ENCODE measurements at places on chromosomes 3 and 15.

GRCh38 chr15:37019479-37020433, 80.6 kb downstream of the MEIS2 start:
- DNase-seq: no peak

DNA sequence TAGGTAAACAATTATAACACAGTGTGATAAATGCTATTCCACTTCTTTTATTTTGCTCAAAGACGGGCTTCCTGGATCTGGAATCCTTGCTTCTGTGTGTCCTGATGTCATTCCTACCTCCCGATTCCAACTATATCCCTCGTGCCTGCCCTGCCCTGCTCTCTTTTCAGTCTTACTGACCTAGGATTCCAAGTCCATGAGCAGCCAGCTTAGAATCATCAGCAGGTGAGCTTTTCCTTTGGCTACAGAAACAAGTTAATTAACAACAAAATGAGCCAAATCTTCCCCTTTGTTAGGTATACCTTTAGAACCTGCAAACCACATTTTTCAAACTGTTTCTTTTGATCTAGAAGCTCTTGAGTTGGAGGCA, 21.9 kb upstream of the KPNA1 start:
- no peak for DNase-seq

DNA sequence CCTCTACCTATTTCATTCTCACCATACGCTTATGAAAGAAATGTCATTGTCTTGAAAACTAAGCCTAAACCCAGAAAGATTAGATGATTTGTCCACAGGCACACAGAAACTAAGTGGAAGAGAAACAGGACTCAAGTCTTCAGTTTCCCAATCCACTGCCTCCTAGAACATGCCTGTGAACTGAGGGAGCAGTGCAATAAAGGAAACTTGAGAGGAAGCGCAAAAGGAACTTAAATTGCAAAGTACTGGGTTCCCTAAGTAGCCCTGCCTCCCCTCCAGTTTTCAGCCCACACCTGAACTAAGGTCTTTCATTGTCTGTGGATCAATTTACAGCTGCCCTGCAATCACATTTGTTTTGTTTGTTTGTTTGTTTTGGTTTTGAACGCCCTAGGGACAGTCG, 56.7 kb upstream of the TSEN2 start:
- no peak for DNase-seq

- no peak for DNase-seq
These were observed 256.1 kb upstream of the PLSCR5 start for GRCh38 chr3:146861262-146861661.

DNA sequence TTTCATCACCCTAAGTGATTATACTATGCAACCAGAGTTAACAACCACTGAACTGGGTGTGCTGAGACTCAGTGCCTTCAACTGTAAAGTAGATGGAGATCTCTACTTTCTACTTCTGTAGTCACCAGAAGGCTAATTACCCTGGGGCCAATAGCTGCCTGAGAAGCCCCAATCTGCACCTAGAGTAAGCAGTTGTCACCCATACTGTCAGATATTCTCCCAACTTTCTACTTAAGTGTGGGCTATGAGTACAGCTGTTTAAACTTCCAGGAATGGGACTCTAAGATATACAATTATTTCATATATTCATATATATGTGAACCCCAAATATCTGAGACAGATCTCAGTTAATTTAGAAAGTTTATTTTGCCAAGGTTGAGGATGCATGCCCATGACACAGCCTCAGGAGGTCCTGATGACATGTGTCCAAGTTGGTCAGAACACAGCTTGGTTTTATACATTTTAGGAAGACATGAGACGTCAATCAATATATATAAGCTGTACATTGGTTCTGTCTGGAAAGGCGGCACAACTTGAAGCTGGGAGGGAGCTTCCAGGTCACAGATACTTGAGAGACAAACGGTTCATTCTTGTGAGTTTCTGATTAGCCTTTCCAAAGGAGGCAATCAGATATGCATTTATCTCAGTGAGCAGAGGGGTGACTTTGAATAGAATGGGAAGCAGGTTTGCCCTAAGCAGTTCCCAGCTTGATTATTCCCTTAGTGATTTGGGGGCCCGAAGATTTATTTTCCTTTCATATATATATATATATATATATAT, 41.9 kb downstream of the CCNL1 start:
- no peak for DNase-seq

DNA sequence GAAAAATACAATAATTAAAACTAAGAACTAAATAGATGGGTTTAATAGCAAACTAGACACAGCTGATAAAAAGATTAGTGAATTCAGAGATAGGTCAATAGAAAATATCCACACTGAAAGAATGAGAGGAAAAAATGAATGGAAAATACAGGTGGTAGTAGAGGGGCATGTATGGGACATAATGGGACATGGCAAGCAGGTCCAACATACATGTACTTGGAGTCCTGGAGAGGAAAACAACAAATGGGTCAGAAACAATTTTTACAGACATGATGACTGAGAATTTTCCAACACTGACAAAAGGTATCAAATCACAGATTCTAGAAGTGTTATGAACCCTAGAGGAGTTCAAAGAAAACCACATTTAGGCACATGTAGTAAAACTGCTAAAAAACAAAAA, 68.4 kb downstream of the MTHFS start:
- no peak for DNase-seq

DNA sequence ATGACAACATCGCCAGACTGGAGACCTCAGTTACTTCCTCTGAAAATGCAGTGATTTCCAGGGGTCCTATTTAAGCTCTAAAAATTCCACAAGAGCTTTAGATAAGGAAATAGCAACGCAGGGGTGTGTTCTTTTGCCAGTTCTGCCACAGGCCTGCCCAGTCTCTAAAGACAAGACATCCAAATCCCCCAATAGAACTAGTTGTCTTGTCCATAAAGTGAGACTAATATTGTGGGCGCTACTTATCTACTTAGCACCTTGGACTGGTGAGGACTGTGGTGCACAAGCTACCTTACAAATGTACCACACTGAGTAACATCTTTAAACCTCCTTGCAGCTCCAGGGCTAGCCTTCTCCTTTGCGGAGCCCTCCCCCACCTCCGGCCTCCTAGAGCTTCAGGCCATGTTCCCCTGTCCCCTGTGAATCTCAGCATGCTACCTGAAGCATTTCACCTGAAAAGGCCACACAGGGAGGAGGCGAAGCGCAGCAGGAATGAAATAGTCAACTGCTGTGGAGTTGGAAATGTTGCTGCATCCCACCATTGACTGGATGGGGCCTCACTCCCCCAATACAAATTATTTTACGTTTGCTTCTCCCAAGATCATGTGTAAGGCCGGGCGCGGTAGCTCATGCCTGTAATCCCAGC, 9.6 kb upstream of the LRRC2 start:
- no peak for DNase-seq

DNA sequence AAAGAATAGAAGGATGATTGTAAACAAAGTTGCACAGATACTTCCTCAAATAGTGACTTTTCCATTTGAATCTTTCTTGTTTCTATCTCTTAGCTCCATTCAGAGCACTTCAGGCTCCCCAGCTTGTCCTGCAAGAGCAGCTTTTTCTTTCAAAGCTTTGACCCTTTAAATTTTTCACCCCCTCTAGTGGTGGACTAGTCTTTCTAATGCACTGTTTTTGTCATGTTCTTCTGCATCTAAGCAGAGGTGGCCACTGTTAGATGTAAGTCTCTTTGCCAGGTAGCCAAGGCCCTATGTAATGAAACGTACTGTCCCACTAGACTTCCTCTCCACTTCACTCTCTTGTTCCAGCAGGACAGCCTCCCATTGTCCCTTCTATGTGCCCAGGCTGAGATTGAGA, 74.0 kb upstream of the MANF start:
- DNase-seq: no peak

- DNase-seq: no peak
These were observed 42.2 kb downstream of the ILDR1 start for GRCh38 chr3:121979734-121980449.

DNA sequence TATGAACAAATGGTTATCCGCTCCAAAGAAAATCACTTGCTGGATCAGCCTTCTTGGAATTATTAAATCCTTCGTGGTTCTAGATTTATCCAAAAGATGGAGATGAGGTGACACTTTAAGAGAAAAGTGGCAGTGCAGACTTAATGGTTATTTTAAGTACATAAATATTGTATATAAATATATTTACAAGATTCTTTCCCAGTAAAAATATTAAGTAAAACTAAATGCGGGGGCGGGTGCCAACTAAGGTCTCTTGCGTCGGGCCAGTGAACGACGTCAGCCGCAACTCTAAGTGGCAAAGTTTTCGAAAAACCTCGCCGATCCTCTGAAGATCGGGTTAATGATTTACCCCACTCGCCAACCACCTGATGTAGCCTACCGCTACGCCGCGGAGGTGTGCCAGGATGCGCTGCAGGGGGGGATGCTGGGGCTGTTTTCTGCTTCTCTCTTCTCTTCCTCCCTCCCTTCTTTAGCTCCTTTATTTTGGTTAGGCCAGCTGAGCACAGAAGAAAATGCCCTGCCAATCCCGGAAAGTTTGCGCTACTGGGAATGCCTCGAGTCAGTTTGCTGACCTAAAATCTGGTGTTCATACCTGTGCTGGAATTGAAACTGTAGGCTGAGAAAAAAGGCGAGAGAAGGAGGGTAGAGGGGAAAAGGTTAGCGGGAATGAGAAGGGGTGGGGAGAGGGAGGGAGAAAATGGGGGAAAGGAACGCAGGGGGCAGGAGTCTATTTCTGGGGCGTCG, 7.6 kb upstream of the FOXB1 start:
- DNase-seq: no peak

GRCh38 chr3:29178809-29179793, 101.8 kb upstream of the RBMS3 start:
- no peak for DNase-seq

- no peak for DNase-seq
These were observed 45.2 kb upstream of the GOLGA8B start for GRCh38 chr15:34628577-34629152.

DNA sequence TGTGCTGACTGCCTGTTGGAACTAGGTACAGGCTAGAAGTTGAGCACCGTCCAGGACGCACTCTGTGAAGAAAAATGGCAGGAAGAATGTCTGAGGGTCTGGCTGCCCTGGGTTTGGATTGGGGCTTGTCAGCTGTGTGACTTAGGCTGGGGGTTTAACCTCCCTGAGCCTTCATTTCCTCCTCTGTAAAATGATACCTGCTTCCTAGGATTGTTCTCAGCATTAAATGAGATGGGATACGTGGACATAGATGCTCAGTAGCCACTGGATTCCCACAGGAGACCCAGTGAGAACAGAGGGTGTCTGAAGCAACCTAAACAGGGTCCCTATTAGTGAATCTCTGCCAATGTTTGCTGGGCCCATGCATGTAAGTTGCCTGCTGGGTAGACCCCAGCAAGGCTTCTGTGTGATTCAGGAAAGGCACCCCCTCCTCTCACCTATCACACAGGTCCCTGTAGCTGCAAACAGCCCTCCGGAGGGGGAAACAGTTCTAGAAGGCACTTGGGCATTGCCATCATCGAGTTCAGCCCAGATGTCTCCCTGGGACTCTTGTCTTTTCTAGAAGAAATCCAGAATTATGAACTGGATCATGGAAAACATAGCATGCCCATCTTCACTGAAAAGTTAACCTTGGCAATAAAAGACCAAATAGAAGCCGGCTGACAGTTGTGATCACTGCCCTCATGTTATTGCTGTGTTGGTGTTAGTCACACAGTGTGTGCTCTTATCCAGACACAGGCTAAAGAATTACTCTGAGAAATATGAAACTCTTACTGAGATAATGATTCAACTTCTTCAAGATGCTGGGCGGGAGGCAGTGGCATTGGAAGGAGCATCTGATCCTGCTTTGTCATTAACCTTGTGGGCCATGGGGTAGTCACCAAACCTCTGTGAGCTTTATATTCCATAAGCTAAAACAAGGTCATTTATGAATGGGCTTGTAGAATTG, 64.5 kb downstream of the SMAD6 start:
- DNase-seq: no peak

DNA sequence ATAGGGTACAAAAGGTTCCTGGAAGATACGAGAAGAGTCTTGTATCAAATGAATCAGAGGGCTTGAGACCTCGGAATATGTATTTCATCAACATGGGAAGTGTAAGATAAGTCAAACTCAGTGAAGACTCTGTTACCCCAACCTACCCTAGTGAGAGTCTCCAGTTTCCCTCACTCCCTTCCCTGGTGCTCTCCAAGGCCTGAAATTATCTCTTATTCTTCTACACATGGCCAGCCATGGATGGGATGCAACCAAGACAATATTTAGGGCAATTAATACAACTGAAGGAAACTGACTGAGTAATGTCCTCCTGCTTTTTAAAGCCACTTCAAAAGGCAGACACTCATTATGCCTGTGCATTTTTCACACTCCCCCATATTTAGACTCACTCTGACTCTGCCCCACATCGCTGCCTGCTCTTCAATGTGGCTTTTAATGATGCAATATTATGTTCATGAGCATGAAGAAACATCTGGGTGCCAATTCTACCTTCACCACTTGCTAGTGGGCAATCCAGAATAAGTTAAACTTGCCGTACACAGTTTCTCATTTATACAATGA, 137.1 kb upstream of the THBS1 start:
- DNase-seq: no peak

DNA sequence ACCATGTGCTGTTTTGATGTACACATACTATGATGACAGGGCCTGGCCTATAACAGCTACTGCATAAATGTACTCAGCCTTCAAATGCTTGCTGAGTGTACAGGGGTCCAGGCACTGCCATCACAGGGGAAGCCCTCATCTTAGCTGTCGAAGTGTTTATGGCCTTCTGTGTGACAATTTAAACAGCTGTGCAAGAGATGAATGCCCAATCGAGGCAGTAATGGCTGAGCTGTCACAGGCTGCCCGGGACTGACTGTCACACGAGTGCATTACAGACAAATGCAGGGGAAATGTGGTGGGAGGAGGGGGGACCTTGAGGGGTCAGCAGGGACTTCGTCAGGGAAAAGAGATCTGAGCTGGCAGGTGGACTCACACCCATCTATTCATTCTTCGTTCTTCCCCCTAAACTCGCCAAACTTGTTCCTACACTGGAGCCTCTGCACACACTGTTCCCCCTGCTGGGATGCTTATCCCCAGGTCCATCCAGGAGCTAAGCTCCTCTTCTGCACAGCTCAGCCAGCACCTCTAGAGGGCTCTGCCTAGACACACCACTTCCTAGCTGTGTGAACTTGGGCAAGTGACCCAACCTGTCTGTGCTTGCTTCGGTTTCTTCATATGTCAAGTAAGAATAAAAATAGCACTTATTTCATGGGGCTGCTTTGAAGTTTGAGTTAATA, 156.2 kb upstream of the IQSEC1 start:
- DNase-seq: no peak

DNA sequence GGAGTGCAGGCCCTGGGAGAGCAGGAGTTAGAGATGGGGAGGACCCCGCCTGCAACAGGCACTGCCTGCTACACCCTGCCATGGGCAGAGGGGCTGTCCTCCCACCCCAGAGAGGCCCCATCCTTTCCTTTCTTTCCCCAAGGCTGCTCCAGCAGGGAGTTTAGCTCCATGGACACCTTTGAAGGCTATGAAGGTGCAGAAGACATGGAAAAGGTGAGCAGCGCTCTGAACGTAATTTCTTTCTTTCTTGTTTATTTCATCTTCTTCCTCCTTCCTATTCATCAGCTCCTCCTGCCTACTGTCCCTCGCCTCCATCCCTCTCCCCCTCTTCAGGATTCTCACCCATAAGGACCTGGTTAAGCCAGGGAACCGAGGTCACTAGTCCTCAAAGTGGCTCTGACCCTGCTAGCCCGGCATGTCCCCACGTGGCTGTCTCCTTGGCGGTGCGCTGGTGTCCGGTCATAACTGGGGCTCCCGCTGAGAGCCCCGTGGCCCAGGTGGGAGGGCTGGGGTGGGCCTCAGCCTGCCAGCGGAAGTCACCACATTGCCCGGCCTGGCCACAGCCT, 16.0 kb upstream of the ADIPOQ start:
- DNase-seq: no peak

All from activated CD4-positive, alpha-beta T cell treated with anti-CD3 and anti-CD28 coated beads for 4 hours (primary cell).